ENCODE measurements at places on chromosomes 11 and 22. TPM values are rescaled to one million over a fixed set of nuclear protein-coding genes. Genes with fewer than 3 reads are reported as not detected.

JAML gene
- 5.3 TPM for total RNA-seq

MMP13 gene
- not detected for total RNA-seq

DNA sequence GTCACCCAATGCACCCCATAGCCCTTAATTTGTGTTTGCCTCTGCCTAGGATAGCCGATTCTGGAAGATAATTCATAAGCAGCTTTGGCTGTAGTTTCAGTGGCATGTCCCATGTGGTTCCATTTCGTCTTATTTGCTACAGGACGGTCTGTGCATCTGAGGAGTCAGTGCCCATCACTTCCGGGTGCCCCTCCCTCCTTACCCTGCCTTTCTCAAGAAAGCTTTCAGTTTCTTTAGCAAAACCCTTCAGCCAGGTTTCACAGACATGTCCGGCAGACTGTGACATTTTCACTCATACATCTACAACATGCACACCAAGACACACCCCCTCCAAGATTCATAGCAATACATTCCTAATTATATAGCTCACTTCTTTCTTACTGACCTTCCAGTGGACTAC lies 14.3 kb downstream of the TP53AIP1 start:
- DNase-seq = no peak

DNA sequence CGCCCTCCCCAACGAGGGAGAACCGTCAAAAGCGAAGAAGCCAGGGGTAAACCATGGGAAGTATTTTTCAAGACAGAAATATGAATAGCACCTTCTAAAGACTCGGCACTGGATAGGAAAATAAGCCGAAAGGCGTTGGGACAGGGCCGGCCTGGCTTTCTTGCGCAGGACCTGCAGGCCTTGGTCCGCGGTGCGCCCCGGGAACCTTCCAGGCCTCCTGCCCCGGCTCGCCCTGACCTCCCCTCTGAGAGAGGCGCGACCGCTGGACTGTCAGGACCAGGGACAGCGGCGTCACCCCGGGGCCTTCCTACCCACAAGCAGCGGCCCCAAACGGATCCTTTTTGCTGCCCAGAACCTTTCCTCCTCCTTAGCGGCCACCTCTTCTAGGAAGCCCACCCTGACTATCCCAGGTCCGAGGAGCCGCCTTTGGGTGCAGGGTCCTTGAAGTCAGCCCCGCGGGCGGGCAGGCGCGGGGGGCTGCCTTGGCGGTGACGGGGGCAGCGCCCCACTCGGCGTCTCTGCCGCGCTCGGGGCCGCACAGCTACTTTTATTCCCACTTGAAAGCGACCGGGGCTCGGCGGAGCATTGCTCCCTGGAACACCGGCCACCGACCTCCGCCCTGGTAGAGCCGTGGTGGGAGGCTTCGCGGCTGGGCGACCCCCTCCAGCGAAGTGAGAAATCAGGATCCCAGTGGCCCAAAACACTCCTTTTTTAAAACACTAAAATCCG lies 650 bp upstream of the MAPK11 start:
- DNase-seq = peak; percentile 80

GRCh38 chr11:103109818-103110388 lies 677 bp downstream of the DYNC2H1 start:
- DNase-seq = no peak

DNA sequence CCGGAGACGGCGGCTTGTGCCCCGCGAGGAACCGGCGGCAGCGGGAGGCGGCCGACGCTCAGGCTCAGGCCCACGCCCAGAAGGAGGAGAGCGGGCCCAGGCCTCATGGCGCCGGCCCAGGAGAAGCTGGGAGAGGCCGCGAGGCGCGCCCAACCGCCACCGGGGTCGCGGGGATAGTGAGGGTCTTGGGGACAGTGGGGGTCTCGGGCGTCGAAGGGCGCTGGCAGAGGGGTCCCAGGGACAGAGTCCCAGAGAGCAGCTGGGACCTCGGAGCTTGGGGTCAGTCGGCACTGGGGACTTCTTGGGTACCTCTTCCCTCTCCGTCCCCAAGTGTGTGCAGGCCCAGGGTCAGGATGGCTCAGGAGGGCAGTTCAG lies at the start of gene PKDREJ:
Gene PKDREJ (minus strand): TSS at position 128 of the 375 bp plus-strand sequence. CDS start 21 bp downstream, at position 107.
- no peak for DNase-seq

DNA sequence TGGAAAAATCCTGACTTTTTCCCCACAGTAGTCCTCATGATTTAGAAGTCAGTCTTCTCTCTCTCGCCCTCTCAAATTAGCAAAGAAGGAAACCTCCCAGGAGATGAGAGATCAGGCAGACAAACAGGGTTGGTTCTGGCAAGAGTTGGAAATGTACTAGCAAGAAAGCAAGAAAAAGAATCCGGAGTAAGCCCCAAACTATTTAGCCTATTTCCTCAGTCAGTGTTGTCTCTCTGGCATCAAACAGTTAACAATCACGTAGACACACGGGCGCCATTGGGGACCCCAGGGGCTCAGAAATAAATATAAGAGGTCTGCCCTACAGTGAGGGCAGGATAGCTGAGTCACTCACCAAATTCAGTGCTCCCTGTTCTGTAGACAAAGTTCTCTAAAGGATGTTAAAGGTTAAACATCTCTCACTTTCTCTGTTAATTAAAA lies 4.7 kb downstream of the C11orf52 start:
- no peak for DNase-seq

PKDREJ gene
- total RNA-seq = 0.12 TPM

- no peak for DNase-seq
These were observed 86.5 kb upstream of the SLC25A18 start for GRCh38 chr22:17476838-17477237.

DNA sequence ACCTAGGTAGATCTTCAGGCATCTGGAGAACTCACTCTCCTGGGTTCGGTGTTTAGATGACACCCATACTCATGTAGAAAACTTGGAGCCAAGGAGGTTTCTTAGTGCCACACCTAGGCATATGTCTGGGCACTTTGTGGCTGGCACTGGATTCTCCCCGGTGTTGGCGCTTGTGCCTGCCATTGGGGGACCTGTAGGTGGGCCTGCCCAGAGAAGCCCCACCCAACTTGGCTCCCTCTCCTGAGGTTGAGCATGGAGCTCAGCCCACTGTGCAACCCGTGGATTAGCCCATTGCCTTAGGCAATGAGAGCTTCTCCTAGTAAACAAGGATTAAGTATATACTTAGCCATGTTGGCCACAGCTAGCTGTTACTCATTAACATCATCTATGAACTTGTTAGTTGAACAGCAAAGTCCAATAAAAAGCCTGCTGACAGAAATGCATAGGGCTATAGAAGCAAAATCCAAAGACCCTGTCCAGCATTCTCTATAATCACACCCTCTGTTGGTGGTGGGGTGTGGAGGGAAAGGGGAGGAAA lies 335.5 kb upstream of the CHORDC1 start:
- no peak for DNase-seq

CASP5 gene
- not detected for total RNA-seq

MYO7A gene
- total RNA-seq = 7.5 TPM

DNA sequence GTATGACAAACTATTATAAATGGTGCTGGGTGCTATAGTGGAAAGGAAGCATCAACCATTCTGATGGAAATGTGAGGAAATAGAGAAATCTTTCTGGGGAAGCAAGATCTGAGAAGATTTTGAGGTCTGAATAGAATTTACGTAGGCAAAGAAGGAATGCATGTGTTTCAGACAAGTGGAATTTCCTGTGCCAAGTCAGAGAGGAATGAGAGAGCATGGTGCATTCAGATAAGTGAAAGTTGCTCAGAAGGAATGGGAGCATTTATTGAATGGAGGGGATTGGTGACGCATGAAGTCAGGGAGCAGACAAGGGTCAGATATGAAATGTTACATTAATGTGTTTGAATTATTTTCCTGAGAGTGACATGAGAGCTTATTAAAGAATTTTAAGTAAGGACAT lies 725.5 kb downstream of the METTL15 start:
- DNase-seq = no peak

DNA sequence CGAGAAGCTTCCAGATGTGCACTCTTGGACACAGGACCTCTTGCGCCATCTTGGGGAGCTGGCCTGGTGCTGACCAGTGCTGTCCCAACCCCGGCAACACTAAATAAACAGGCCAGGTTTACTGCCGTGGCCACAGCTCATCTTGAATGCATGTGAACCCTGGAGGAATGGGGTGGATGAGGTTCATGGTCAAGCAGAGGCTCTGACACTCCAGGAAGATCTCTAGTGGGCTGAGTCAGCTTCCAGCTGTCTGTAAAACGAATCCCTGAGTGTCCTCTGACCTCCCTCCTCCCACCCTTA lies 51.8 kb downstream of the ALX4 start:
- no peak for DNase-seq

IL17RA gene
- total RNA-seq = 15.4 TPM

GRCh38 chr11:34044664-34045485 lies 6.7 kb upstream of the CAPRIN1 start:
- DNase-seq = peak; percentile 32

SYT7 gene
- total RNA-seq = 36.7 TPM

DNA sequence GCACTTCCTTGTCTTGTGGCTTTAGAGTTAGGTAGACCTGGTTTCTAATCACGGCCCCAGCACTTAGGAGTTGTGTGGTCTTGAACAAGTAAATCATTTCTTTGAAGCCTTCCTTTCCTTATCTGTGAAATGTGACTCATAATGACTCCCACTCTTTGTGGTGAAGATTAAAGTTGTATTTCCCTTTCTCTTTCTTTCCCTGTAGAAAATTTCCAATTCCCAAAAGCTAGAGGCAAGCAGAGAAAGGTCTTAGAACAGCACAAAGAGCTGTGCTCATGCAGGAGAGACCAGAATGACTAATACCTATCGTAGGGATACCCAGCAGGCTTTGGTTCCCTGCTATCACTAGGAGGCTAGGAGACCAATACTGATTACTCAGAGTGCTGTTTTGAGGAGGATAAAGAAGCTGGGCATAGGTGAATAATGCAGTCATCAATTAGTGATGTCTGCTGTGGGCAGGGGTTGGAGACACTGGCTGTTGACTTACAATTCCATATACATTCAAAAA lies 270.7 kb upstream of the SYN3 start:
- no peak for DNase-seq

DNA sequence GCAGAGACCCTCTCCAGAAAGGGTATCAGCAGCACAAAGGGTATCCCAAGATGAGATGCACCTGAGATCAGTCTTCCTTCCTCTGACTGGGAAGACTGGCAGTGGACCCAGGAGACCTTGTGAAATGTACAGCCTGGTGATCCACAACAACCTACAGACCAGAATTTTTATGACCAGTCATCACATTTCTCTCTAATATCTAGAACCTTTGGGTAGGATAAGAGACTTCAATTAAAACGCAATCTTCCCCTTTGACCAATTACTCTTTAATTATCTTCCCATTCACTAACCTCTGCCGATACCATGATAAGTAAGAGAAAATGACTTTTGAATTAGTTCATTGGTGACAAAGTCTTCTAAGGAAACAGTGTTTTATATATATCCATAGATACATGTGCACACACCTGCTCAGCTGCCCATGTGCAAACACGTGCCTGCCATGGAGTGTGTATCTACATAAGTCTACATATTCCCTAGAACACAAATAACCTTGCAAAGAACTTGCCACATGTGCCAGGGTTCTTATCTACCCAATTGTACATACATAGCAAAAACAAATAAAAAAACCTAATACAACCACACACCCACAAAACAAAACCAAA lies 44.2 kb upstream of the SLC5A1 start:
- no peak for DNase-seq

- DNase-seq = no peak
These were observed 98.4 kb upstream of the B3GAT1 start for GRCh38 chr11:134510233-134511040.

DNA sequence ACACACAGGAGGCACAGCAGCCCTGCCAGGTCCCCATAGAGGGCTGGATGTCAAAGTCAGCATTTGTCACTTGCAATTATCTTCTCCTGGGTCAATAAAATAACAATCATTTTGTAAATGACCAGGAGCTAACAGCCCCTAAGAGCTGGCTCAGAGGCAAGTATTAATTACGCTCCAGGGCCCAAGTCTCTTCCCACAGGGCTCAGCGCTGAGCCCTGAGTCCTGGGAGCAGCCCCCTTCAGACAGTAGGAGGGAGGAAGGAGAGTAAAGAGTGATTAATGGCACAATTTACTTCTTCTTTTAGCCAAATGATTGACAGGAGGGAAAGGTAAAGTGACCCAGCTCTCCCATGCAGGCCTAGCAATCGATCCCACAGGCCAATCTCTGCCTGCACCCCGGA lies 99.0 kb upstream of the DRD2 start:
- DNase-seq = no peak

DNA sequence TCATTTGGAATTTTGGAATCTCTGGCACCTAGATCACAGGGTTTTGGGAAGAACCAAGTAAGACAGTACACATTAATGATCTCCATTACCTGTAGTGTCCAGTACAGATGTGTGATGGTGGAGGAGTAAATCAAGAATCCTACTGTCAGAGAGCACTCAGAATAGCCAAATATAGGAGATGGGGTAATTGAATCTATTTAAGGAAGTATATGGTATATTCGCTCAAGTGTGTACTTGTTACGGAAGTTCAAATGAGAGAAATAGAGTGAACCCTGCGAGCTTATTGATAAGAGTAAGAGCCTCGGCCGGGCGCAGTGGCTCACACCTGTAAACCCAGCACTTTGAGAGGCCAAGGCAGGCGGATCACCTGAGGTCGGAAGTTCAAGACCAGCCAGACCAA lies 2.2 kb downstream of the SPCS2 start:
- no peak for DNase-seq

DNA sequence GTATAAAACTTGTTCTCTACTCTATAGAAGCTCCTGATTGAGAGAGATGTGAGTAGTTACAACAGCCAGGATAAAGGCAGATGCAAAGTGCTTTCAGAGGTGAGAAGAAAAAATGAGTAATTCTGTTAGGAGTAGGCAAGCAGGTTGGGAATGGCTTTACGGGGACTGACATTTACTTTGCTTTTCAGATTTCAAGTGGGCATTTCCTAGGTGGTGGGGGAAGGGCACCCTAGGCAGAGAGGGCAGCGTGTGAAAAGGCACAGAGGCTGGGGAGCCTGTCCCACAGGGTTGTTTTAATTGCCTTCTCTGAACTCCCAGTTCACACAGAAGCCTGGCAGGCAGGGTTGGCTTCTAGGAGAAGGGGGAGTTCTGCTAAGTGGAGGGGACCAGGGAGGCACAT lies 106.5 kb downstream of the NAV2 start:
- no peak for DNase-seq

DNA sequence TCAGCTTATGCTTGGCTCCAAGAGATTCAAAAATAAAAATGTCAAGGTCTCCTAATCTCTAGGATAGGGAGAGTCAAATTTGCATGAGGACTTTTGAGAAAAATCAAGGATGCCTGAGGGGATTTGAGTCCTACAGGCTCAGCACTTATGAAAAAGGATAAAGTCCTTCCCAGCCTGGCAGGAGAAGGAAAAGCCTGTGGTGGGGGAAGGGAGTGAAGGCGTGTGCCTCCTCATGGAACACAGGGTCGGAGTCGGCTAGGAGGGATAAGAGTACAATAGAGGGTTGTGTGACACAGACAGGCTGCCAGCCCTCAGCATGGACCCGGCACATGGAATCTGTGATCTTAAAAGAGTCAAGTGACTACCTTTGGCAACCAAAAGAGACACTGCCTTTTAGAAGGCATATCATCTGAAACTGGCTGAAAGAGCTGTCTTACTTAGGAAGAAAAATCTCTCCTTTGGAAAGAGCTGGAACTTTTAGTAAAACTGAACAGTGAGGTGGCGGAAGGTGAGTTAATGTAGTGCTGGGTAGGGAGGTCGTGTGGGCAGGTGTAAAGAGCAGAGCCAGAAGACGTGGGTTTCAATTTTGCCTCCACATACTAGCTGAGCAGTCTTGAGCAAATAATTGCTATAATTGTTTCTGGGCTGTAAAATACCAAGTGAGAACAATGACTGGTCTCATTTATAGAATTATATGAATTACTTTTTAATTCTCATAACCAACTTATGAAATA lies 58.8 kb upstream of the RDX start:
- no peak for DNase-seq

Data from left cardiac atrium (tissue), 4 donors.